Caco-2 (cell line): ENCODE measurements at places on chromosomes 16 and 17. TPM values are rescaled to one million over a fixed set of nuclear protein-coding genes. Genes with fewer than 3 reads are reported as not detected.

GRCh38 chr16:84426804-84427203 lies 58.5 kb downstream of the ATP2C2 start:
- no peak for DNase-seq
- no peak overlapping the region for H3K27ac ChIP-seq
- peaks cover 11% of the 10 kb centered on the region for H3K4me1 ChIP-seq
- H3K27me3 ChIP-seq, result no peaks in the 10 kb centered on the region
- no peak overlapping the region for H3K4me3 ChIP-seq

- DNase-seq, result no peak
- no peaks in the 10 kb centered on the region for H3K36me3 ChIP-seq
- H3K27ac ChIP-seq, result no peak overlapping the region
- H3K4me3 ChIP-seq, result no peak overlapping the region
- no peaks in the 10 kb centered on the region for H3K27me3 ChIP-seq
Measured at GRCh38 chr16:27410761-27411160, 8.8 kb downstream of the IL21R start.

ALDOC gene
- 16.3 and 17.7 TPM in 2 replicates for total RNA-seq

KRT25 gene
- not detected in 2 replicates for total RNA-seq

ZFP3 gene
- 3.6 and 3.7 TPM in 2 replicates for total RNA-seq

GRCh38 chr16:47197536-47198179 lies 53.9 kb upstream of the NETO2 start:
- no peaks in the 10 kb centered on the region for H3K4me1 ChIP-seq
- H3K27ac ChIP-seq, result no peak overlapping the region
- H3K27me3 ChIP-seq, result no peaks in the 10 kb centered on the region
- no peak for DNase-seq
- no peak overlapping the region for H3K4me3 ChIP-seq
- H3K36me3 ChIP-seq, result no peaks in the 10 kb centered on the region

CORO6 gene
- total RNA-seq, result 2.8 and 2.9 TPM in 2 replicates

TNS4 gene
- 0.65 TPM in 1 of 2 replicates, not detected in the other for total RNA-seq

GRCh38 chr16:7440886-7441400 lies 108.3 kb downstream of the RBFOX1 start:
- no peaks in the 10 kb centered on the region for H3K4me1 ChIP-seq
- no peak overlapping the region for H3K27ac ChIP-seq
- H3K4me3 ChIP-seq, result no peak overlapping the region
- no peaks in the 10 kb centered on the region for H3K36me3 ChIP-seq
- H3K27me3 ChIP-seq, result no peaks in the 10 kb centered on the region

DNA sequence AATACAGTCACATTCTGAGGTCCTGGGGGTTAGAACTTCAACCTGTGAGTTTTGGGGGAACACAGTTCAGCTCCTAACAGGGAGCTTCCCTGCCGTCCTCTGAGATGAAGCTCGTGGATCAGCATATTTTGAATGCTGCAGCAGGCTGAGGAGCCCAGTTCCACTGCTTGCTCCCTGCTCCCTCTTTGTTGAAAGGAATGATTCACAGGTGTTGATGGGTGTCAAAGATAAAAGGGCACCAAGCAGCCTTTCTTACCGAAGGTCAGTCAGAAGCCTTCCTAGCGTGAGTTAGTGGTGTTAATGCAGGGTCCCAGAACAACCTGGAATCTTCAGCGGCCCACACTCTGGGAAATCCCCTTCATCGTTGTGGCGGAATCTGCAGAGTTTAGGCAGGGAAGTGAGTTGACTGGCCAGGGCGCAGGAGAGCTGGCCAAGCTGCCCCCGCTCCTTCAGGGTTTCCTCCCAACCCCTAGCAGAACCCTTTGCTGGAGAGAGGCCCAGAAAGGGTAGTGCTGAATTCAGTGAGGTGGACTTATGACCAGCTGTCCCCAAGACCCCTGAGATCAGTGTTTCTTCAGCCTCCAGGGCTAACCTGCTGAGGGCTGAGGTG lies 114.8 kb downstream of the GNAO1 start:
- no peaks in the 10 kb centered on the region for H3K27me3 ChIP-seq
- H3K4me3 ChIP-seq, result no peak overlapping the region
- no peaks in the 10 kb centered on the region for H3K36me3 ChIP-seq
- peak; percentile 24 for DNase-seq

DNA sequence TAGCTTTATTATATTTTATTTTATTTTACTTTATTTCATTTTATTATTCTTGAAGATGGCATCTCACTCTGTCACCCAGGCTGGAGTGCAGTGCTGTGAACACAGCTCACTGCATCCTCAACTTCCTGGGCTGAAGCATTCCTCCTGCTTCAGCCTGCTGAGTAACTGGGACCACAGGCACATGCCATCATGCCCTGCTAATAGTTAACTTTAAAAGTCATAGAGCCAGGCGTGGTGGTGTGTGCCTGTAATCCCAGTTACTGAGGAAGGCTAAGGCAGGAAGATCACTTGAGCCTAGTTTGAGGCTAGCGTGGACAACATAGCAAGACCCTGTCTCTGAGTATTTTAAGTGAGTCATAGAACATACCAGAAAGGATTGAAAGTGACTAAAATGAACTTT lies 38.7 kb downstream of the ESRP2 start:
- H3K36me3 ChIP-seq, result no peaks in the 10 kb centered on the region; the same call in 1 of the 2 replicates
- H3K27ac ChIP-seq, result no peak overlapping the region
- no peak overlapping the region for H3K4me3 ChIP-seq

SLFN14 gene
- not detected in 2 replicates for total RNA-seq

TMEM94 gene
- 109 and 115 TPM in 2 replicates for total RNA-seq

- H3K4me3 ChIP-seq, result no peak overlapping the region
- no peaks in the 10 kb centered on the region for H3K4me1 ChIP-seq
- H3K27ac ChIP-seq, result no peak overlapping the region
Measured at GRCh38 chr17:3693829-3694231, 2.1 kb downstream of the P2RX5 start.

- no peaks in the 10 kb centered on the region for H3K4me1 ChIP-seq
- H3K27ac ChIP-seq, result no peak overlapping the region
- no peak for DNase-seq
- no peaks in the 10 kb centered on the region for H3K36me3 ChIP-seq
Measured at GRCh38 chr17:20781260-20781659, 201.7 kb downstream of the CDRT15L2 start.

PRSS53 gene
- total RNA-seq, result 1.8 and 2.1 TPM in 2 replicates

DNA sequence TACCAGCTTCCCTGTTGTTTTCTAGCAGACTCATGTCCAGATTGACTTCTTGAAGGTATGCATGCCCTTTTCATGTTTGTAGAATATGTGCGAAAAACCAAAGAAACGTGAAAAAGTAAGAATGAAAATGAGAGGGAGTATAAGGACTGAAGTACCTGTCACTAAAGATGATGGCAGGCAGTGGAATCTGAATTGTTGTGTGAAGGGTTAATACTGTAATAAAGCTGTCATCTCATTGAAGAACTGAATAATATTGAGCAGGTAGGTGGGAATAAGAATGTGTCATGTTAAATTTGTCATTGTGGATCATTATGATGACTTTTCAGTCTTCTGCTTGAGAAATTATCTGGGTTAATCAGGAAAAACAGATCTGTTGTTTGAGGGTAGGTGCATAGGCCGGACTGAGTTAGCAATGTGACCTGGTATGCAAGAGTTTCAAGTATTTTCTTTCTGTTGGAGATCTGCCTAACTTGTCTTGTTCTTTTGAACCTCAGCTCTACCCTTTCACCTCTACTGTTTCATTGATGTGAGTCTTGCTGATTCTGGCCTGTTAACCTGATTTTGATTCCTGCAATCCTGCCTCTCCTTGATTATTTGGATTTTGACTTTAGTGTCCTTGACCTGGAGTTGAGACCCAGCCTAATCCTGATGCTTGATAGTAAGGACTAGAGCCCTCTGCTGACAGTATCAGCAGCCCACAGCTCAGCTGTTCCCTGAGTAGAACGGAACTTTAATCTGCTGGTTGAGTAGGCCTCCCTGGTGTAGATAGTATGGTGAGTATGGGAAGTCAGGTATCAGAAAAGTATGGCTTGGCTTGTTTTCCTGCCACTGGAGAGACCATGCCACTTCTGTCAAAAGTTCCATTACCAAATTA lies 64.6 kb downstream of the MAP2K4 start:
- H3K4me3 ChIP-seq, result no peak overlapping the region
- no peak for DNase-seq
- no peaks in the 10 kb centered on the region for H3K27me3 ChIP-seq

GRCh38 chr16:72172105-72173034 lies at the start of gene PMFBP1:
TSS of gene PMFBP1 (minus strand) at chr16:72172155. CDS start at chr16:72171208, 947 bp downstream.
- peak; percentile 17 for DNase-seq
- no peak within 1 kb of the TSS for H3K4me3 ChIP-seq
- H3K36me3 ChIP-seq, result no peaks in the 10 kb centered on the region

DNA sequence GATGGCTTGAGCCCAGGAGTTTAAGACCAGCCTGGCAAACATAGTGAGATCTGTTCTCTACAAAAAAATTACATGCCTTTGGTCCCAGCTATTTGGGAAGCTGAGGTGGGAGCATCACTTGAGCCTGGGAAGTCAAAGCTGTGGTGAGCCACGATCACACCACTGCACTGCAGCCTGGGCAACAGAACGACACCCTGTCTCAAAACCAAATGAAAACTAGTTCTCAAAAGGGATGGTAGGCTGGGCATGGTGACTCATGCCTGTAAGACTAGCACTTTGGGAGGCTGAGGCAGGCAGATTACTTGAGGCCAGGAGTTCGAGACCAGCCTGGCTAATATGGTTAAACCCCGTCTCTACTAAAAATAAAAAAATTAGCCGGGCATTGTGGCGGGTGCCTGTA lies 31.1 kb downstream of the PPM1D start:
- no peak for DNase-seq
- H3K27me3 ChIP-seq, result no peaks in the 10 kb centered on the region
- H3K27ac ChIP-seq, result no peak overlapping the region
- H3K4me1 ChIP-seq, result no peaks in the 10 kb centered on the region
- no peak overlapping the region for H3K4me3 ChIP-seq

FAM20A gene
- 0.34 and 0.44 TPM in 2 replicates for total RNA-seq

DNA sequence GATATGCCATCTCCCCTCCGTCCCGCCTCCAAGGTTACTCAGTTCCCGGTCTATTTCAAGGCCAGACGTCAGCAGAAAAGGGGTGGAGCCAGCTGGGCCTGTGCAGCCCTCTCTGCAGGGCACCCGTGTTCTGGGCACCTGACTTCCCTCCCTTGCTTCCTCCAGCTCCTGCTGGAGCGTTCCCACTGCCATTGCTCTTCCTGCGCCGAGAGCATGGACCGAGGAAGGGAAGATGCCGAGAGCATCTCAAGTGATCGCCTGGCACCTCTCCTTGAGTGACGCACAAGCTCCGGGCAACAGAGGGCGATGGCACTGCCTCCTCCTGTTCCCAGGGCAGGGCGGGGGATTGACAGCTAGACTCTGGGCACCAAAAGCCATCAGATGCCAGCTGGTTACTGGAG lies 29.4 kb upstream of the NAT9 start:
- no peaks in the 10 kb centered on the region for H3K4me1 ChIP-seq
- no peak overlapping the region for H3K4me3 ChIP-seq
- H3K36me3 ChIP-seq, result 0 out of 2 replicates have a peak, but pooled peaks cover 1% of the 10 kb centered on the region
- H3K27me3 ChIP-seq, result no peaks in the 10 kb centered on the region

DNA sequence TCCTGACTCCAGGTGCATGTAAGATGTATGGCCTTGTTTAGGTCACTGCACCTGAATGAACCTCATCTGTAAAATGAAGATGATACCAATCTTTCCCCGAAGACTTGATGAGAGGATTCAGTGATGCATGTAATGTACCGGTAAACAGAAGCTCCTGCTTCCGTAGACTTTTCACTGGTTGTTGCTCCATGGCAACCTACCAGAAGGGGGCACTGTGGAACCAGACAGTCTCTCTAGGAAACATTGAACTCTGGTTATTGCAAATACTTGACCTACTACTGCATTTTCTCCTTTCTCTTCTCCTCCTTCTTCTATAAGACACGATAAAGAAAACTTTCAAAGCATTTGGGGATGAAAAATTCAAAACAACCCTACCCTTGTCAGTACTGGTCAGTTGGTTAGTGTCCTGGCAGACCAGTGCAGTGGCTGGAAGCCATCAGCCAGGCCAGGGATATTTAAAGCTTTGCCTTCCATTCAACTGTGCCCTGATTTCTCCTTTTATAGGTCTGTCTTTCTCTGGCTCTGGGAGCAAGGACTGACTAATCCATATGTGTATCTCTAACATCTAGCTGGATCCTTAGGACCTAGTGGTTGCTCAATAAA lies 667.4 kb upstream of the SALL1 start:
- H3K4me1 ChIP-seq, result no peaks in the 10 kb centered on the region
- H3K36me3 ChIP-seq, result no peaks in the 10 kb centered on the region
- H3K4me3 ChIP-seq, result no peak overlapping the region
- DNase-seq, result no peak

GRCh38 chr16:61887903-61888302 lies 148.3 kb downstream of the CDH8 start:
- no peaks in the 10 kb centered on the region for H3K36me3 ChIP-seq
- no peak overlapping the region for H3K27ac ChIP-seq
- H3K4me1 ChIP-seq, result peaks cover 7% of the 10 kb centered on the region
- no peak overlapping the region for H3K4me3 ChIP-seq
- no peaks in the 10 kb centered on the region for H3K27me3 ChIP-seq

TBC1D3B gene
- 9.1 and 12.5 TPM in 2 replicates for total RNA-seq

DNA sequence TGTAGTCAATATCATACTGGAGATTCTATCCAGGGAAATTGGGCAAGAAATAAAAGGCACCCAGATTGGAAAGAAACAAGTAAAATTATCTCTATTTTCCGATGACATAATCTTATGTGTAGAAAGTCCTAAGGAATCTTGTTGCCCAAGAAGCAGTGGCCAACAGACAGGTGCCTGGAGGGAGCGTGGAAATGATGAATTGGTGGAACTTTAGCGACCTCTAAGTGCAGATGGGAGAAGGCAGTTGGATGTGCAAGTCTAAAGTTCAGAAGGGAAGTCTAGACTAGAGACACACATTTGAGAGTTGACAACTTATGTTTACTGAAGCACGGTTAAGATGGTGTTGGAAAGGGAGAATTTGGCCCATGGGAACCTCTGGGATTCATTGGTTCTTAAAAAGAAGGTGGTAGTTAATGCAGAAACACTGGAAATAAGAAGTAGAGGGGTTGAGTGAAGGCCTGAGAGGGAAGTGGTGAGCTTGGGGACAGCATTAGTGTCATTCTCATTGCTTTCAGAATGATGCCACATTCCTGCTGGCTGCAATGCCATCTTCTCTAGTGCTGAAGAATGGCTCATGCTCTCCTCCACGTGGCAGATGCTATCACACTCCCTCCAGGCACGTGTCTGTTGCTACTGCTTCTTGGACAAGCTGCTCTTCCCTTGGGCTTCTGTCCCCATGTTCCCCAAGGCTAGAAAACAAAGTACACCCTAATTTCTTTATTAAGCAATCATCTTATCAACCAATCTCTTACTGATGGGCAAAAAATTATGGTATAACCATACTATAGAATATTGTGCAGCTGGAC lies 24.0 kb downstream of the TAT start:
- H3K36me3 ChIP-seq, result no peaks in the 10 kb centered on the region
- H3K4me1 ChIP-seq, result no peaks in the 10 kb centered on the region
- H3K27ac ChIP-seq, result no peak overlapping the region
- no peak for DNase-seq
- no peak overlapping the region for H3K4me3 ChIP-seq

- DNase-seq, result peak; percentile 38
- H3K27ac ChIP-seq, result peak overlapping the region; percentile 64
- H3K27me3 ChIP-seq, result no peaks in the 10 kb centered on the region
- no peaks in the 10 kb centered on the region for H3K36me3 ChIP-seq
Measured at GRCh38 chr16:8572919-8573724, 17.2 kb downstream of the TMEM114 start.
